SK-MEL-5 (cell line): ENCODE measurements at places on chromosomes 5 and 9. TPM values are rescaled to one million over a fixed set of nuclear protein-coding genes. Genes with fewer than 3 reads are reported as not detected.

DNA sequence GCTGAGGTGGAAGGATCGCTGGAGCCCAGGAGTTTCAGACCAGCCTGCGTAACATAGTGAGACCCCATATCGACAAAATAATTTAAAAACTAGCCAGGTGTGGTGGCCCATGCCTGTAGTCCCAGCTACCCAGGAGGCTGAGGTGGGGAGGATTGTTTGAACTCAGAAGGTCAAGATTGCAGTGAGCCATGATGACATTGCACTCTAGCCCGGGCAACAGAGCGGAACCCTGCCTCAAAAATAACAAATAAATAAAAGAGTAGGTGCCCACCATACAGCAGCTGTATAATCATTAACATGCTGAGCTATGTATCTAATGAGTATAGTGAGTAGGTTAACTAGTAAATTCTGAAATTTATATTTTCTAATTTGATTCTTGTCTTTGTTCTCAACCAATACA, 11.0 kb upstream of the ATP6V0E1 start:
- no peak for DNase-seq

DNA sequence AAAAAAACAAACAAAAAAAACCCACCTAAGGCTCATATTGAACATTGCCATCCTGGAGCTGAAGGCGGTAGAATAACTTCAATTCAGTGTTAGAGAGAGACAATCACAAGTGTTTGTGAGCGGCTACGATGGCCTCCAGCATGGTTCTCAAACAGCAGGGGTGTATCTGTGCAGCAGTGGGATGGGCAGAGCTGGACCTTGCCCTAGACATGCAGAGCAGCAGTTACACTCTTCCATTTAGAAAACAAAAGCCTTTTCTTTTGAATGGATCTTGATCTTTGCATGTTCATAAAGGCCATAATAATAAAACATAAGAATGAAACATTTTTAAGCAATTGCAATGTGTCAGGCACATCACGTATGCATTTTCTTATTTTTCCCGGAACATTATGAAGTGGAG, 50.3 kb downstream of the ARHGAP26 start:
- DNase-seq: no peak

DNA sequence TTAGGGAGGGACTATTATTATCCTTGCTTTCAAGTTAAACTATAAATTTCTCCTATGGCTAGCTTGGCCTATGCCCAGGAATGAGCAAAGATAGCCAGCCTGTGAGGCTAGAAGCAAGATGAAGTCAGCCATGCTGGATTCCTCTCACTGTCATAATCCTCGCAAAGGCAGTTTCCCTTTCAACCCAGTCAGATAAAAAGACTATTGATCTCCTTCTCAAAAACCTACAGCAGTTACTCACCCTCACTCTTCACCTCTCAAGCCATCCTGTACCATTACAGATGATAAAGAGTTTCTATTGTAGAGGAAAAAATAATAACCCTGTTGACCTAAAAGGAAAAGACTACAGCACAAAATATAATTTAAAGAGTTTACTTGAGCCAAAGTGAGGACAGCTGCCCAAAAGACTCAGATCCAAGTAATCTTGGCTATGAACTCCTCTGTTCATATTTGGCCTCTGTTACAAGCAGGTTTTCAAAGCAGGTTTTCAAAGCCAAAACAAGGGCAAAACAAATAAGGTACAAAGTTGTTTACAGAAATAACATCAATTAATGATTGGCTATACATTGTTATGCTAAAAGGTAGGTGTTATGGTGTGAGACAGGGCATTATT, 41.7 kb downstream of the KCNV2 start:
- peak; percentile 50 for DNase-seq

DNA sequence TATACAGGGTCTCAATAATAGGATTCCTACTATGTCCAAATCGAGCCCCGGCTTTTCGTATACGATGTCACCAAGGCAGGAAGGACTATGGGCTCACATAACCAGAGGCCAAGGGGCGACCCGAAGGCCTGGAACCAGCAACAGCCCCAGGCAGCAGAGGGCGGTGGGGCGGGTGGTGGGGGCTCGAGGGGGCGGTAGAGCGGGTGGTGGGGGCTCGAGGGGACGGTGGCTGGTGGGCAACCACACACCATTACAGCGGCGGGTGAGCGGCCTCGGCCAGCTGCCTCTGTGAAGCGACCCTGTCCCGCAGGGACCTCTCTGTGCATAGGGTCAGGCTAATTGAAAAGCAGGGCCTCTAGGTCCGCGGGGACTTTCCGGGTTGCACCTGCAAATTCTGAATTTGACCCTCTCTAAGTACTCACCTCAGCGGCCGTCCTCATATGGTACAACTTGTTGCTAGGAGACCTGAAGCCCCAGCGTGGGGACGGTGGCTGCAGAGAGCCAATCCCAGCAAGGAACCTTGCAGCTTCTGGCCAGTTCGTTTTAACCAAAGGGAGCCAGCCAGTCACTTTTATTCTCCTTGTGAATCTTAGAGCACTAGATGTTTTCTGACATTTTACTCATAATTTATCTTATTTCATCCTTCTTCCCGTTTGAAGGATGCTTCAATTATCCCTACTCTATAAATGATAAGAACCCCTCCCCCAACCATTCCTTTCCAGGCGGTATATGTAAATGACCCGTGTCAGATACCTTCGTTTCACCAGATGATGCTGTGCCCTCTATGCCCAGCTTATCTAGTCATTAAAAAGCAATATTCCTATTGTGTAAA, at the start of gene NME5:
Gene NME5 (minus strand): TSS at position 480 of the 832 bp plus-strand sequence. CDS start 648 bp downstream, outside the sequence.
- peak; percentile 73 for DNase-seq

GRCh38 chr9:122810306-122810946, 10.5 kb downstream of the OR1K1 start:
- DNase-seq: peak; percentile 87

DNA sequence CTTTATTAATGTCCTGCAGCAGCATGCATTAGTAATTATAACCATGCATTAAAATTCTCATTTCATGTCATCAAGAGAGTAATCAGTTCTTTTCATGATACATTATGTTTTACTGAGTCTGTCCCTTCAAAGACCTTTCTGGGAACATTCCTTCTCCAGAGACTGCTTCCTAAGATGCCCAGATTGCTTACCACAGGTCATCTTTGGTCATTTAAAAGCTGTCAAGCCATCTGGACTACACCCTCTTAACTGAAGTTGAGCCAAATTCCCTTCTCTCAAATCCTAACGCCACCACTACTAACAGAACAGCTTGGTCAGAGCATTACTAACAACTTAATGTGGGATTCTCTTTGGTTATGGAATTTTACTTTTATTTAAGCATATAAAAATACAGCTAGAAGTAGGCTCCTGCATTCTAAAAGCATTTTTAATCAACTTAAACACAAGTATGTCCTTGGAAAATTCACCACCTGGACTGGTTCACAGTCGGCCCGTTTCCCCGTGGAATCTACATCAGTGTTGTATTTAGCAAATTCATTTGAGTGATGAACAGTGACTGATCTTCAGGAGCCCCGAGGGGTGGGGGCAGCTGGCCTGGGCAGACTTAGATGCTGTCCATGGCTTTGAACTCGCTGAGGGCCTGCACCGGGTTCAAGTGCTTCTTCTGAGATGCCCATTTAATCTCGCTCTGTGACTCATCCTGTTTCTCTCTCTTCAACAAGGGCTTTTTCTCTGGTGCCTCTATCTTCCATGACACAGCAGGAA, 92.8 kb upstream of the CCDC112 start:
- DNase-seq: no peak

DNA sequence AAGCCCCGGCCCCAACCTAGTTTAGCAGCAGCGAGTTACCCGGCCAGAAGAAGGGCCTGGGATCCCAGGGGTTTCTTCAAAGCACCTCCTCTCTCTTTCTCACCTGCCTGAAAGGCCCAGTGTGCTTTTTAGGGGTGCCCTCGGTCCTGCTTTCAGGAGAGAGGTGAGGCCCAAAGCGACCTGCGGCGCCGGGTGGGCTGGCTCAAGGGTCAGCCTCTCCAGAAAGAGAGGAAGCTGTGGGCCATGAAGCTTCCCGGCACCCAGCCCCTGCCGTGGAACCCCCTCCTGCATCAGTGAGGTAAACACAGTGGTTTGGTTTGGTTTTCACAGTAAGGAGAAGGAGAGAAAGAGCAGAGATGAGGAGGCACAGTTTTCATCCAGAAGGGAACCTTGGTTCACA, 4.3 kb downstream of the FOXB2 start:
- DNase-seq: no peak

GRCh38 chr9:85900504-85901201, 40.3 kb upstream of the NAA35 start:
- DNase-seq: peak; percentile 70

GRCh38 chr9:90841213-90841612, 39.6 kb downstream of the SYK start:
- no peak for DNase-seq

- peak; percentile 16 for DNase-seq
Observed at GRCh38 chr5:53359916-53360517, 120.4 kb upstream of the FST start.

GRCh38 chr5:158398360-158399201, 539.6 kb upstream of the CLINT1 start:
- DNase-seq: no peak

DNA sequence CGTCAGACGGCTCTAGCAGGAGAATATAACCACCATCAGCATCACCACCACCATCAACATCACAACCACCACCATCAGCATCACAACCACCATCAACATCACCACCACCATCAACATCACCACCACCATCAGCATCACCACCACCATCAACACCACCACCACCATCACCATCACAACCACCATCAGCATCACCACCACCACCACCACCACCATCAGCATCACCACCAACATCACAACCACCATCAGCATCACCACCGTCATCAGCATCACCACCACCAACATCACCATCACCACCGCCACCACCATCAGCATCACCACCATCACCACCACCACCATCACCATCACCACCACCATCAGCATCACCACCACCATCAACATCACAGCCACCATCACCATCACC, 210.7 kb downstream of the C9orf50 start:
- no peak for DNase-seq

- DNase-seq: no peak
Observed at GRCh38 chr9:137307255-137308056, 5.4 kb upstream of the NRARP start.

DNA sequence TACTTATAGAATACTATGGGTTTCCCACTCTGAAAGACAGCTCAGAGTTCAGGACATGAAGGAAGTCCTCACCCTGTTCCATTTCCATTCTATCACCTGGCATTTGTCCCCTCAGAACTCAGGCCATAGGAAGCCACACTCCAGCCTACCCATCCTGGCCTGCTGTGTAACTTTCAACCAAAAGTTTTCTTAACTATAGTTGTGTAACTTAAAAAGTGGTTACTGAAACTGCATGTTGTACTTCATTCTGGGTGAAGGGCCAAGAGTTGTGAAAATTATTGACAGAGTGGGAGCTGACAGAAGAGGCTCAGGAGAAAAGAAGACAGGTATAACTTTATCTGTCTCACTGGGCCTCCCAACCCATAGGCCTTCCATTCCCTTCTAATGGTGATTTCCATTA, 212.5 kb downstream of the RAB3C start:
- no peak for DNase-seq

- DNase-seq: no peak
Observed at GRCh38 chr9:126170286-126170823, 156.3 kb upstream of the MVB12B start.

DNA sequence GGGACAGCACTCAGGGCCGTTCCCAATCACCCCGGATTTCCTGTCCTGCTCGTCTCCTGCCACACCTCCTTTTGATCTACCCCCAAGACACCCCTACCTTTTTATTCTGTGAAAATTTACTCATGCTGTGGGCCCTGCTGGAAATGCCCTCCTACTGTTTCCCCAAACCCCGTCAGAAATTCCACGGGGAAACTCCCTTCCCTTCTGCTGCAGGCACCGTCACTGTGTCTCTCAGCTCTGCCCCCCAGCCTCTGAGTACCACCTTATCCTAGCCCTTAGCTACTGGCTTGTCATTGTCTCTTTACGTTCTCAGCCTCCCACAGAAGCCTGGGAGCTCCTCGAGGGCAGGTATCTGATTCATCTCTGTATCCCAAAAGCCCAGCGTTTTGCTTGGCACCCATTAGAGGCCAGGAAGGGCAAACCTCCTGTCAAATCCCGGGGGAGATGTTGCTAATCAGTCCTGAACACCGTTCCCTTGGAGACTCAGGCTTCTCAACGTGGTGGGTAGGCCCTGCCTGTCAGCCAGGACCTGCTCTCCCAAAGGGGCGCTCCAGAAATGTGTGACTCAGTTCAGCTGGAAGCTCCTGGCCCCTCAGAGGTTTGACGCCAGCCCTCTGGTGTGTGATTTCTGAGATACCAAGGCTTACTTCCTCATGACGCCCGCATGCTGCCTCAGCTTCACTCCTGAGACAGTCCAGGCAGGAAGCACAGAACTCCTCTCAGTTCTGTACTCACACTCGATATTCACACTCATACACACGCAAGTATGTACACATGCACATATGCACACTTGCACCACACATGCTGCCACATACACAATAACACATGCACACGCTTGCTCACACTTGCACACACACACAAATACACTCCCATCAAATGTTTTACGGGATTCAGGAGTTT, 50.7 kb upstream of the GRHPR start:
- DNase-seq: no peak

GRCh38 chr5:122498163-122498562, 186.1 kb downstream of the SNCAIP start:
- DNase-seq: no peak

DNA sequence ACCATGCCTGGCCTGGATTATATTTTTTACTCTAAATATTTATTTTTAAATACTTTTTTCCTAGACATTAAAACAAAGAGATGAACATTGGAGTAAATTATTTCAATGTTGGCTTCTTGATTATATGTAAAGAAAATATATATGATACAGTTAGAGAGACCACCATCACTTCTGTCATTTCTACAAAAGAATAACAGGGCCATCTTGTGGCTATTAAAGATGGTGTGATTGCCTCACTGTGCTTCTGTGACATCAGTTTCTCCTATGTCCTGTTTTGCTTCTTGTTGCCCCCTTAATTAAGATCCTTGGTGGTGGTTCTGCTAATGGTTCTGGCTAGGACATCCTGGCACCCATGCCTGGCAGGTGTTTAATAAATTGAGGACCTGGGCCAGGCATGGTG, 32.9 kb downstream of the NDFIP1 start:
- peak; percentile 41 for DNase-seq

The ZNF454 gene
- not detected in 2 replicates for total RNA-seq

The OLFML2A gene
- total RNA-seq: 0.51 and 0.90 TPM in 2 replicates

The IL4 gene
- not detected in 2 replicates for total RNA-seq

The ZDHHC11B gene
- total RNA-seq: 5.9 and 8.6 TPM in 2 replicates

The IL9 gene
- not detected in 2 replicates for total RNA-seq

The C9orf50 gene
- not detected in 2 replicates for total RNA-seq

The SOHLH1 gene
- 0.27 TPM in 1 of 2 replicates, not detected in the other for total RNA-seq

The FOXI1 gene
- total RNA-seq: not detected in 2 replicates

The DMRT2 gene
- 3.4 and 4.0 TPM in 2 replicates for total RNA-seq

The OTP gene
- not detected in 2 replicates for total RNA-seq

The SLC6A19 gene
- not detected in 2 replicates for total RNA-seq

The CCDC183 gene
- total RNA-seq: 0.08 and 0.42 TPM in 2 replicates
